T-helper 2 cell treated with Interferon-gamma antibody and Interleukin-4, amounts not matched to agents 5 μg/mL and 100 μg/mL, for 36 hours (primary cell): ENCODE measurements at places on chromosomes 7 and 10.

- H3K27ac ChIP-seq: no peak overlapping the region
- DNase-seq: no peak
- H3K36me3 ChIP-seq: no peaks in the 10 kb centered on the region
- H3K4me3 ChIP-seq: no peak overlapping the region
- H3K4me1 ChIP-seq: no peaks in the 10 kb centered on the region
These were observed 63.7 kb downstream of the PRSS58 start for GRCh38 chr7:142194201-142194600.

DNA sequence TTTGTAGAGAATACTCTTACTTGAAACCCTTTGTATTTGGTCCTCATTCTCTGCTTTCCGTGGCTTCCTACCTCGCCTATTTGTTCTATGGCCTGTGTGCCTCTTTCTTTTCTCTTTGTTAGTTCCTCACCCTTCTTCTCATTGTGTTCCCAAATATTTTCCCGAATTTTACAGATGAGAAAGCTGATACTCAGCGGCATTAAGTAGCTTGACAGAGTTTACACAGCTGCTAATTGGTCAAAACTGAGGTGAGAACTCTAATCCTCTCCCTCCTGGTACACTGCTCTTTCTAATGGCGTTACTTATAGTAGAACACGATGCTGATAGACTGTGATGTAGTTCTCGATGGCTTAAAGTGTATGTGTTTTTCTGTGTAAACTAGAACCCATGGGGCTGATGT, 80.7 kb upstream of the HDAC9 start:
- no peaks in the 10 kb centered on the region for H3K27me3 ChIP-seq
- no peak overlapping the region for H3K4me3 ChIP-seq
- H3K27ac ChIP-seq: no peak overlapping the region
- H3K4me1 ChIP-seq: no peaks in the 10 kb centered on the region
- no peak for DNase-seq
- H3K36me3 ChIP-seq: no peaks in the 10 kb centered on the region

DNA sequence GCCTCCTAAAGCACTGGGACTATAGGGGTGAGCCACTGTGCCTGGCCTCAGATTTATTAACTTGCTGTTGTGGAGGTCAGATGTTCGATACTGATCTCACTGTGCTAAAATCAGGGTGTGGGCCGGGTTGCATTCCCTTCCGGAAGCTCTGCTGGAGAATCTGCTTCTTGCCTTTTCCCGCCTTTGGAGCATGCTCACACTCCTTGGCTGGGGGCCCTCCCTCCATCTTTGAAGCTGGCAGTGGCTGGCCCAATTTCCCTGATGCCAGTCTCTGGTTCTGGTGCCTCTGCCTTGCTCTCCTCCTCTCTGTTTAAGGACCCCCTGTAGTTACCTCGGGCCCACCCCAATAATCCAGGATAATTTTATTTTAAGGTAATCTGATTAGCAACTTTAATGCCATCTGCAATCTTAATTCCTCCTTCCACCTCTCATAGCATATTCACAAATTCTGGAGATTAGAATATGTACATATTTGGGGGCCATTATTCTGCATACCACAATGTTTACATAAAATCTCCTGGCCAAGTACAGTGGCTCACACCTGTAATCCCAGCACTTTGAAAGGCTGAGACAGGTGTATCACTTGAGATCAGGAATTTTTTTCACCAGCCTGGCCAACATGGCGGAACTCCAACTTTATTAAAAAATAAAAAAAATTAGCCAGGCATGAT, 7.9 kb upstream of the PITRM1 start:
- no peak for DNase-seq
- H3K27me3 ChIP-seq: peaks cover 81% of the 10 kb centered on the region
- no peaks in the 10 kb centered on the region for H3K36me3 ChIP-seq
- H3K4me1 ChIP-seq: no peaks in the 10 kb centered on the region
- H3K4me3 ChIP-seq: no peak overlapping the region

- no peak overlapping the region for H3K4me3 ChIP-seq
- H3K27me3 ChIP-seq: peaks cover 8% of the 10 kb centered on the region
- H3K36me3 ChIP-seq: no peaks in the 10 kb centered on the region
- DNase-seq: no peak
- no peaks in the 10 kb centered on the region for H3K4me1 ChIP-seq
- no peak overlapping the region for H3K27ac ChIP-seq
These were observed 38.1 kb upstream of the WDR11 start for GRCh38 chr10:120813085-120813484.

- H3K27me3 ChIP-seq: no peaks in the 10 kb centered on the region
- no peak overlapping the region for H3K27ac ChIP-seq
- DNase-seq: no peak
- H3K4me3 ChIP-seq: no peak overlapping the region
- peaks cover 10% of the 10 kb centered on the region for H3K4me1 ChIP-seq
- peaks cover 25% of the 10 kb centered on the region for H3K36me3 ChIP-seq
These were observed 19.1 kb downstream of the ZFAND4 start for GRCh38 chr10:45653454-45653853.

GRCh38 chr10:78505657-78506056, 472.0 kb downstream of the RPS24 start:
- no peak for DNase-seq
- H3K27me3 ChIP-seq: no peaks in the 10 kb centered on the region
- no peak overlapping the region for H3K4me3 ChIP-seq
- peaks cover 2% of the 10 kb centered on the region for H3K36me3 ChIP-seq
- H3K27ac ChIP-seq: no peak overlapping the region
- no peaks in the 10 kb centered on the region for H3K4me1 ChIP-seq

DNA sequence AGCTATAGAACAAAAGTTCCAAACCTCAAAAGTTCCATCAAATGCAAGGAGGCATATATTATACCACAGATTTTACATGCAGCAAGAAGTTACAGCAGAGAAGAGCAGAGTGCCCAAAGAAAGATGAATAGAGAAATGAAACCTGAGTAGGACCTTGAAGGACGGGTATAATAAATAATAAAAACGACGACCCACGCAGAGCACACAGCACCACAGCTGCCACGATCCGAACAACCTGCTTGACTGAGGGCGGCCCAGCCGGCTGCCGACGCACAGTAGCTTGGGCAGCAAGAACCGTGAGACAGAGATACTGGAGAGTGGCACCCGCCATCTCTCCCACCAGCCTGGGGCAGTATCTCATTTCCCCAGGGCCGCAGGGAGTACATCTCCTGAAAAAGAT, 79.0 kb downstream of the HIPK2 start:
- H3K36me3 ChIP-seq: peaks cover 7% of the 10 kb centered on the region
- no peak overlapping the region for H3K27ac ChIP-seq
- peaks cover 11% of the 10 kb centered on the region for H3K4me1 ChIP-seq
- H3K27me3 ChIP-seq: no peaks in the 10 kb centered on the region
- DNase-seq: no peak

DNA sequence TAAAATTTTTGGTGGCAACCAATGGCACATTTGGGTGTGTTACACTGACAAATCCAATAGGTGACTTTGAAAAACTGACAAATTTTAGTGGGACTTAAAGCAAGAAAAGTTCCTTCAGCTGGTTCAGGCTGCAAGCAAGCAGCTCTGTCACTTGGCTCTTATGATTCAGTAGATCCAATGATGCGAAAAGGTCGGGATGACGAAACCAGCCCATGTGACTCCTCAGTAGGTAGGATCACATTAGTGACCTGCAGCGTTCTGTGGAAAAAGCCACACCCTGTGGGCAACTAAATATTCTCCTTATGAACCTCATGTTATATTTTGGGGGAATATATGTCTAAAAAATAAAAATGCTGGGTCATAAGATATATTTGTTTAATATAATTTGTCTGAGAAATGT, 13.3 kb upstream of the TSGA13 start:
- H3K27me3 ChIP-seq: peaks cover 9% of the 10 kb centered on the region
- no peaks in the 10 kb centered on the region for H3K4me1 ChIP-seq
- no peak for DNase-seq
- H3K36me3 ChIP-seq: no peaks in the 10 kb centered on the region

DNA sequence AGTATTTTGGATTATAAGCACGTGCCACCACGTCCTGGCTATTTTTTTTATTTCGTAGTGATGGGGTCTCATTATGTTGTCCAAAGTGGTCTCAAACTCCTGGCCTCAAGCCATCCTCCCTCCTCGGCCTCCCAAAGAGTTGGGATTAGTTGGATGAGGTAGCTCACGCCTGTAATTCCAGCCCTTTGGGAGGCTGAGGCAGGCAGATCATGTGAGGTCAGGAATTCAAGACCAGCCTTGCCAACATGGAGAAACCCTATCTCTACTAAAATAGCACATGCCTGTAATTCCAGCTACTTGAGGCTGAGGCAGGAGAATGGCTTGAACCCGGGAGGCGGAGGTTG, 21.8 kb upstream of the YWHAG start:
- no peaks in the 10 kb centered on the region for H3K36me3 ChIP-seq
- H3K27me3 ChIP-seq: peaks cover 3% of the 10 kb centered on the region
- H3K27ac ChIP-seq: no peak overlapping the region
- H3K4me1 ChIP-seq: no peaks in the 10 kb centered on the region

GRCh38 chr7:20484356-20484755, 131.1 kb upstream of the ABCB5 start:
- no peak overlapping the region for H3K27ac ChIP-seq
- H3K4me3 ChIP-seq: no peak overlapping the region
- H3K36me3 ChIP-seq: no peaks in the 10 kb centered on the region
- DNase-seq: no peak
- no peaks in the 10 kb centered on the region for H3K27me3 ChIP-seq
- H3K4me1 ChIP-seq: no peaks in the 10 kb centered on the region

- no peak for DNase-seq
- H3K4me3 ChIP-seq: no peak overlapping the region
- H3K4me1 ChIP-seq: no peaks in the 10 kb centered on the region
- no peaks in the 10 kb centered on the region for H3K27me3 ChIP-seq
- no peaks in the 10 kb centered on the region for H3K36me3 ChIP-seq
- H3K27ac ChIP-seq: peak overlapping the region; percentile 29
These were observed 4.9 kb downstream of the TMEM270 start for GRCh38 chr7:73865738-73866445.

- no peak overlapping the region for H3K4me3 ChIP-seq
- no peaks in the 10 kb centered on the region for H3K4me1 ChIP-seq
- H3K36me3 ChIP-seq: no peaks in the 10 kb centered on the region
- no peak for DNase-seq
- no peaks in the 10 kb centered on the region for H3K27me3 ChIP-seq
These were observed 64.8 kb downstream of the AKR1B1 start for GRCh38 chr7:134394056-134394455.

GRCh38 chr7:151759591-151760042, 117.3 kb downstream of the PRKAG2 start:
- H3K27ac ChIP-seq: no peak overlapping the region
- no peak overlapping the region for H3K4me3 ChIP-seq
- no peaks in the 10 kb centered on the region for H3K27me3 ChIP-seq
- peaks cover 2% of the 10 kb centered on the region for H3K36me3 ChIP-seq
- peaks cover 23% of the 10 kb centered on the region for H3K4me1 ChIP-seq
- peak; percentile 35 for DNase-seq

- H3K27me3 ChIP-seq: no peaks in the 10 kb centered on the region
- H3K36me3 ChIP-seq: peaks cover 28% of the 10 kb centered on the region
- no peak overlapping the region for H3K4me3 ChIP-seq
- no peak for DNase-seq
These were observed 77.5 kb downstream of the NKX6-2 start for GRCh38 chr10:132708441-132708840.

GRCh38 chr10:92111336-92111939, 179.4 kb downstream of the CPEB3 start:
- H3K27ac ChIP-seq: no peak overlapping the region
- no peaks in the 10 kb centered on the region for H3K36me3 ChIP-seq
- DNase-seq: no peak
- H3K4me1 ChIP-seq: no peaks in the 10 kb centered on the region
- H3K4me3 ChIP-seq: no peak overlapping the region

DNA sequence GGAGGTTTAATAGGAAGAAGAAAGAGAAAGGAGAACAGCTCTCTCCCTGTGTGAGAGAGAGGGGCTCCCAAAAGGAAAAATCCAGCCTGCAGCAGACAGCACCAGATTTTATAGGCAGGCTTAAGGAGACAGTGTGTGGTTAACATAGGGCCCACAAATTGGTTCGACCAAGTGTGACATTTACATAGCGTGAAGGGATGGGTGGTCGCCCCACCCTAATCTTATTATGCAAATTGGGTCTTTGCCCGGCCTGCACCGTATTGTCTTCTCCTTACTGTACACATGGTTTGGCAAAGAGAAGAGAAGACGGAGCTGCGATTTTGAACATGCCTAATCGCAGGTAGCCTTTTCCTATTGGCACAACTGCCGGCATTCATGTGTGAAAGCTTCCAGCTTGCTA, 756.3 kb downstream of the NXPH1 start:
- H3K4me3 ChIP-seq: no peak overlapping the region
- H3K27me3 ChIP-seq: no peaks in the 10 kb centered on the region
- H3K27ac ChIP-seq: no peak overlapping the region
- H3K36me3 ChIP-seq: no peaks in the 10 kb centered on the region

GRCh38 chr7:41567731-41568114, 135.2 kb downstream of the INHBA start:
- no peaks in the 10 kb centered on the region for H3K36me3 ChIP-seq
- H3K4me1 ChIP-seq: no peaks in the 10 kb centered on the region
- H3K27ac ChIP-seq: no peak overlapping the region
- H3K27me3 ChIP-seq: no peaks in the 10 kb centered on the region
- DNase-seq: no peak

GRCh38 chr10:118725886-118726500, 28.8 kb downstream of the CACUL1 start:
- peaks cover 7% of the 10 kb centered on the region for H3K36me3 ChIP-seq
- no peak overlapping the region for H3K27ac ChIP-seq
- peaks cover 14% of the 10 kb centered on the region for H3K4me1 ChIP-seq
- H3K27me3 ChIP-seq: peaks cover 11% of the 10 kb centered on the region

DNA sequence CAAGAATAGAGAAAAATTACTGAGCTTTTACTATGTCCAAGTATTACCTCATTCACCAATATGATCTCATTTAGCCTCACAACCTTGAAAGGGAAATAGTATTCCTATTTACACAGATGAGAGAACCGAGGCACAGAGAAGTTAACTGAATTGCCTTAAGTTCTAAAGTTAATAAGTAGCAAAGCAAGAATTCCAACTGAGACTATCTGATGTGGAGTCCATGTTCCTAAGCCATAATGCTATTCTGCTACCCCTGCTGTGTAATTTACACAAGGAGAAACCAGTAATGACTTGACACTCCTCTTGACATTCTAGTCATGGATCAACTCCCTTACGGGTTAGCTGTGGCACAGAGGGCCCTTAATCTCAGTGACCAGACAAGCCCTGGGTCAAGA, 60.7 kb downstream of the ABCB4 start:
- no peak overlapping the region for H3K27ac ChIP-seq
- DNase-seq: no peak
- H3K27me3 ChIP-seq: peaks cover 10% of the 10 kb centered on the region
- no peak overlapping the region for H3K4me3 ChIP-seq
- no peaks in the 10 kb centered on the region for H3K4me1 ChIP-seq
- H3K36me3 ChIP-seq: no peaks in the 10 kb centered on the region

GRCh38 chr7:158782761-158783401, 46.4 kb downstream of the ESYT2 start:
- no peak overlapping the region for H3K27ac ChIP-seq
- peaks cover 3% of the 10 kb centered on the region for H3K4me1 ChIP-seq
- H3K27me3 ChIP-seq: no peaks in the 10 kb centered on the region
- peaks cover 26% of the 10 kb centered on the region for H3K36me3 ChIP-seq

- no peak overlapping the region for H3K4me3 ChIP-seq
- H3K27me3 ChIP-seq: peaks cover 5% of the 10 kb centered on the region
- H3K4me1 ChIP-seq: no peaks in the 10 kb centered on the region
- no peak overlapping the region for H3K27ac ChIP-seq
These were observed 27.4 kb downstream of the CCDC3 start for GRCh38 chr10:12974078-12974477.

- H3K4me3 ChIP-seq: no peak overlapping the region
- H3K27ac ChIP-seq: no peak overlapping the region
- H3K4me1 ChIP-seq: peaks cover 33% of the 10 kb centered on the region
- H3K27me3 ChIP-seq: no peaks in the 10 kb centered on the region
- peaks cover 27% of the 10 kb centered on the region for H3K36me3 ChIP-seq
- no peak for DNase-seq
These were observed 4.6 kb downstream of the SEC23IP start for GRCh38 chr10:119896937-119897770.

GRCh38 chr7:130222-130572, 62.2 kb upstream of the FAM20C start:
- H3K4me1 ChIP-seq: no peaks in the 10 kb centered on the region
- H3K4me3 ChIP-seq: no peak overlapping the region
- DNase-seq: no peak
- H3K27ac ChIP-seq: no peak overlapping the region
- no peaks in the 10 kb centered on the region for H3K36me3 ChIP-seq
